HFFc6 (cell line): ENCODE measurements at places on chromosomes 13 and 19. TPM values are rescaled to one million over a fixed set of nuclear protein-coding genes. Genes with fewer than 3 reads are reported as not detected.
A peak's percentile ranks its signal among the peaks of the same experiment; 100 is the strongest.

GRCh38 chr13:106083620-106084350, 451.7 kb downstream of the EFNB2 start:
- DNase-seq = peak; percentile 44
- no peaks in the 10 kb centered on the region for H3K27me3 ChIP-seq
- H3K4me1 ChIP-seq = peaks cover 10% of the 10 kb centered on the region; the same call in 1 of the 2 replicates
- no peak overlapping the region for H3K27ac ChIP-seq
- no peak overlapping the region for H3K4me3 ChIP-seq

GRCh38 chr13:88000239-88000638, 329.1 kb downstream of the SLITRK5 start:
- DNase-seq = no peak
- no peak overlapping the region for H3K4me3 ChIP-seq
- no peak overlapping the region; the same call in 1 of the 2 replicates for H3K27ac ChIP-seq

GRCh38 chr13:106210324-106210723, 325.1 kb downstream of the EFNB2 start:
- peaks cover 7% of the 10 kb centered on the region; the same call in 1 of the 2 replicates for H3K4me1 ChIP-seq
- no peaks in the 10 kb centered on the region for H3K36me3 ChIP-seq
- no peak overlapping the region for H3K4me3 ChIP-seq
- peaks cover 3% of the 10 kb centered on the region; the same call in 1 of the 2 replicates for H3K27me3 ChIP-seq
- H3K27ac ChIP-seq = no peak overlapping the region
- DNase-seq = no peak

- H3K36me3 ChIP-seq = no peaks in the 10 kb centered on the region; the same call in 1 of the 2 replicates
- DNase-seq = no peak
- H3K4me3 ChIP-seq = no peak overlapping the region
- no peaks in the 10 kb centered on the region for H3K4me1 ChIP-seq
- no peaks in the 10 kb centered on the region; the same call in 1 of the 2 replicates for H3K27me3 ChIP-seq
Measured at GRCh38 chr13:100650326-100650725, 24.3 kb downstream of the TMTC4 start.

The MAG gene
- not detected in 3 replicates for total RNA-seq

The URAD gene
- not detected in 3 replicates for total RNA-seq

DNA sequence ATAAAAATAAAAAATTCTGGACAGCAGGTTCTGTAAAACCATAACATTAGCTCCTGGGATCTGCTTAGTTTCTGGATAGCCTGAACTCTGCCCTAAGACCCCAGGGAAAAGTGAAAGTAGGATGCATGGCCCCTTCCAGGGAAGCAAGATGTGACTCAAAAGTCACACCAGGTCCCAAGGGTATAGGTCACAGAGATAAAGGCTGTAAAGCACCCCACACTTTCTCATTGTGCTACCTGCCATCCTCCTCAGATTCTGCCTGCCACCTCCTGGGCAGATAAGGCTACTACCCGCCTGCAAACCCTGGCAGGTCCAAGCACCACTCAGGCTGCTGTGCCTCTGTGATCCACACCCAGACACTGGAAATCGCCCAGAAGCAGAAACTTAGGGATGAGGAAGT, 20.6 kb downstream of the FFAR2 start:
- peak; percentile 48 for DNase-seq
- H3K4me3 ChIP-seq = no peak overlapping the region
- no peaks in the 10 kb centered on the region for H3K4me1 ChIP-seq
- H3K36me3 ChIP-seq = no peaks in the 10 kb centered on the region

- no peak overlapping the region for H3K4me3 ChIP-seq
- no peaks in the 10 kb centered on the region; the same call in 1 of the 2 replicates for H3K4me1 ChIP-seq
- peaks cover 10% of the 10 kb centered on the region; the same call in 1 of the 2 replicates for H3K36me3 ChIP-seq
- peaks cover 15% of the 10 kb centered on the region for H3K27me3 ChIP-seq
Measured at GRCh38 chr19:50534478-50534877, 20.8 kb upstream of the ASPDH start.

The ZNF878 gene
- 0.12 to 0.21 TPM (median 0.17 TPM) in 3 replicates for total RNA-seq

GRCh38 chr13:42633495-42633894, 59.5 kb downstream of the TNFSF11 start:
- H3K36me3 ChIP-seq = no peaks in the 10 kb centered on the region
- DNase-seq = no peak

DNA sequence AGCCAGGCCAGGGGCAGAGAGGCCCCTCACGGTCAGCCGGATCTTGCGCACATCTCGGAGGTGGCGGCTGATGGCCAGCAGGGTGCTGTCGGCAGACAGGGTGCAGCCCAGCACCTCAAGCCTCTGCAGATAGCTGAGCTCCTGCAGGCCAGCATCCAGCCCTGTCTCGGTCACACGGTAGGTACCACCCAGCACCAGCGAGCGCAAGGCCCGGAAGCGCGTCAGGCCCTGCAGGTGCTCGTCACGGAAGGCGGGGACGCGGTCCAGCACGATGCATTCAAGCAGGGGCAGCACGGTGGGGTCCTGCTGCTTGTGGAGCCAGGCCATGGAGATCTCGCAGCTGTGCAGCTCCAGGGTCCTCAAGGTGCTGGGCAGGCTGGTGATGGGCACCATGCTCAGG, 7.7 kb downstream of the FBXL12 start:
- H3K27me3 ChIP-seq = no peaks in the 10 kb centered on the region; the same call in 1 of the 2 replicates
